A549 treated with CpdA at 1 μM for 4 hours (cell line): ENCODE measurements at places on chromosomes 7 and 10. TPM values are rescaled to one million over a fixed set of nuclear protein-coding genes. Genes with fewer than 3 reads are reported as not detected.

Gene KEL
- 1.1 TPM in 1 of 5 replicates, not detected in the others for total RNA-seq

Gene SP8
- total RNA-seq, result not detected in 5 replicates

Gene INA
- 22.8 to 32.7 TPM (median 26.1 TPM) in 5 replicates for total RNA-seq

Gene FAM25A
- 1.1 TPM in 1 of 5 replicates, not detected in the others for total RNA-seq

Gene PCDH15
- not detected in 5 replicates for total RNA-seq

Gene GIMAP7
- not detected in 5 replicates for total RNA-seq

Gene SKIDA1
- 0.85 to 1.6 TPM (median 1.5 TPM) in 5 replicates for total RNA-seq

Gene CFAP46
- 1.0 to 1.5 TPM (median 1.3 TPM) in 5 replicates for total RNA-seq

Gene PRRT4
- 0.34 to 0.63 TPM (median 0.41 TPM) in 5 replicates for total RNA-seq

Gene ADAM12
- 3.8 to 5.7 TPM (median 4.3 TPM) in 5 replicates for total RNA-seq

Gene CYCS
- total RNA-seq, result 197 to 300 TPM (median 254 TPM) in 5 replicates
